Activated T-cell treated with anti-CD3 and anti-CD28 coated beads for 24 hours (primary cell): ENCODE measurements at places on chromosomes 13 and 19.
A peak's percentile ranks its signal among the peaks of the same experiment; 100 is the strongest.

DNA sequence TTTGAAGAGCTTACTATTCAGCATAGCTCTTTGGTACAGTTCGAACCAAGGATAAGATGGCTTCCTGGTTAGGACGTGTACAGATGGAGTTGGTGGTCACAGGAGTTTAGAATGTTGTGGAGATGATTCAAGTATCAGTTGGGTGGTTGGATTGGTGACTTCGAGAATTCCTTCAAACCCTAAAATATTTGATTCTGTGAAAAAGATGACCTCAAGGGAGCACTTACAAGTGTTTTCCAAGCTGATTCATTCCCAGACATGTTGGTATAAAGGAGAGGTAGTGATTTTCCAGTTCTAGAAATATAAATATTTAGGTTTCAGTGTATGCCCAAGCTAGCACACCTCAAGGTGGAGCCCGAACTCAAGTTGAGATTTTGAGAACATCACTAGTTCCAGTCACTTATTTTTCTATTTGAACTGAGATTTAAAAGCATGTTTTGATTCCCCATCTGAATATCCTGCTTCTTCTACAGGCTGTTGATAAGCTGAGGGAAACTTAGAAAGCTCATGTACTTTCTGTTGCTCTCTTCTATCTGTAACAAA, 306.1 kb downstream of the DCT start:
- no peak for DNase-seq

GRCh38 chr19:17847538-17848366, at the start of gene JAK3:
Gene JAK3 (minus strand): TSS chr19:17847982. CDS start chr19:17844417, 3,565 bp downstream.
- peak; percentile 86 for DNase-seq

GRCh38 chr13:40342901-40343300, 323.5 kb downstream of the FOXO1 start:
- no peak for DNase-seq

GRCh38 chr19:18905058-18905456, 9.1 kb upstream of the CERS1 start:
- no peak for DNase-seq

GRCh38 chr19:6800991-6801484, 28.5 kb downstream of the VAV1 start:
- DNase-seq: no peak

DNA sequence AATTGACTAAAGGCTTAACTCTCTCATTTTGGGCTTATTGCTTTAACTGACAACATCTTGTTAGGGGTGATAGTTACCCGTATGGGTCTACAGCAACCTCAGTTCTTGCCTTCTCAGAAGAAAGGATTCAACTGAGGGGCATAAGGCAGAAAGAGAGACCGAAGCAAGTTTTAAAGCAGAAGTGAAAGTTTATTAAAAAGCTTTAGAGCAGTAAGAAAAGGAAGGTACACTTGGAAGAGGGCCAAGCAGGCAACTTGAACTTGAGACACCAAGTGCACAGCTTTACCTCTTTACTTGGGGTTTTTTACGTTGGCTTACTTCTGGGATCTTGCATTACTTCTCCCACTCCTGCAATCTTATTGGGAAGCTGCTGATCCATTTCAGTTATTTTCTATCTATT, 246.9 kb upstream of the PRR20A start:
- DNase-seq: no peak

DNA sequence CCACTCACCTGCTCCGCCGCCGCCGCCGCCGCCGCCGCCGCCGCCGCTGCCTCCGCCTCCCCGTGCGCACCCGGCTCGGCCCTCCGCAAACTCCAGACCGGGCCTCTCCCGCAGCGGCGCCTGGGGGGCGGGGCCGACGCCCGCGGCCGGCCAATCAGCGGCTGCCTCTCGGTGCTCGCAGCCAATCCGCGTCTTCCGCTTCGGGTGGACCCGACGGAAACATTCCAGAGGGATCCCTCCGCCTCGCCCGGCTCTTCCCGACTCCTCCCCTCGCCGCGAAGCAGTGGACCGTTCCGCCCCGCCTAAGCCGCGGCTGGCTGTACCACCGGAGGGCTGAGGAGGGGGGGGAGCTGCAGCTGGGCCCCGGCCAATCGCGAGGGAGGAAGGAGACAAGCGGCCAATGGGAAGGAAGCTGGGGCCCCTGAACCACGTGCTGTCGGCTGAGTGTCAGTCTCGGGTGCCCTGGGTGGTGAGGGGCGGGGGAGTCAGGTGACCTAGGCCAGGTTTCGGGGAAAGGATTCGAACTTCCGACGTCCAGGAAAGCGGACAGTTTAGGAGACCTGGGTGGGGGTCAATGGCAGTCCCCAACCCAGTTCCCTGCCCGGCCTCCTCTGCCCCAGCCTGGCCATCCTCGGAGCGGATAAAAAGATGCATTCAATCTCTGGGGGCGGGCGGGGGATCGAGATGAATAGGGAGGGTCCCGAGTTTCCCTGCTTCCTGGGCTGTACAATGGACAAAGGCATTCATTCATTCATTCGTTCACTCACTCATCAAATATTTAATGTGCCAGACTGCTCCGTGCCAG, at the start of gene GIPC1:
TSS of gene GIPC1 (minus strand) at position 99 of the 805 bp plus-strand sequence. CDS start 13,151 bp downstream, outside the sequence.
- DNase-seq: peak; percentile 79

- no peak for DNase-seq
Measured at GRCh38 chr19:54128441-54128725, 9.2 kb upstream of the CNOT3 start.

DNA sequence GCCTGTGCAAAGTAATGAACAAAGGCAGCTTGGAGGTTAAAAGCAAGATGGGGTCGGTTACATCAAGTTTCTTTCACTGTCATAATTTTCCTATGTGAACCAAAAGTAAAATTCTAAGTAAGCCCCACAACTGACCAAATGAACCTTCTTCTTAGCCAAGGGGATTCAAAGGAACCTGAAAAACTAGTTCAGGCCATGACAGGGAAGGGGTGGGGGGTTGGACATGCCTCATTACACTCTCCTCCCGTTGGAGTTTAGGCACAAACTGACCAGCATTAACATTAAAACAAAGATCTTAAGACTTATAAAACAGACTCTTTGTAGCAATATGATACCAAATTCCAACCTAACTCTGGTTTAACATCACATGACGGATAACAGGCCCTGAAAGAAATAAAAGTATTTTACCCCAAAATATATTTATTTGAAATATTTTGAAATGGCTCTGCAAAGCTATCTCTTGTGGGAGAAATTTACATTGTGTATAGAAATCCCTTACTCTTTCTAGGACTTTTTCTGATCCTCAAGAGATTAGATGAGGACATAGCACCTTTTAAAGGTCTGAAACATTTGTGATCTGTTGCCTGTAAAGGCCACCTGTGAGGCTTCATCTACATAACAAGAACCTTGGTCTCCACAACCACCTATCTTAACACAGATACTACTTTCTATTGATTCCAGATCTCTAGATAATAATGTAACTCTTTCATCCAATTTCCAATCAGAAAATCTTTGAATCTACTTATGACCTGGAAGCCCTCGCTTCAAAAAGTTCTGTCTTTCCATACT, 1829.0 kb upstream of the MIR17HG start:
- no peak for DNase-seq

DNA sequence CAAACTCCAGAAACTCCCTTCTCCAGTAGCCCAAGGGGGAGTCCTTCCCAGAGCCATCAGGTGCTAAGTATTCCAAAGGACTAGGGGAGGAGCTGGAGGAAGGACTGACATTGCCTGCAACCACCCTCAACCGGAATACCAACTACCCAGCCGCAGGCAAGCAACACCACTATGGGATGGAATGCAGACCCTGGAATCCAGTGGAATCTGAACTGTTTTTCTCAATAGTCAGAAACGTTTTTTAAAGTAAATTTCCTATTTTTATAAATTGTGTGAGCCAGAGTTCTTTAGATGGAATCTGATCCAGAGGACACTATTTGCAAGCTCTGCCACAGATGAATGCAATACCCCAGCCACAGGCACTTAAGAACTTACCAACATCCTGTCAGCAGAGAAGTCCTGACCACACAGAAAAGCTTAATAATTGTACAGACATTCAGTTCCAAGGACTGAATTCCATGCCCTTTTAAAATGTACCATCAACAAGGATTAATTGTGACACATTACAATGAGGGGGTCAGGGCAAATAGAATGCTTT, 92.1 kb downstream of the USP12 start:
- DNase-seq: no peak

DNA sequence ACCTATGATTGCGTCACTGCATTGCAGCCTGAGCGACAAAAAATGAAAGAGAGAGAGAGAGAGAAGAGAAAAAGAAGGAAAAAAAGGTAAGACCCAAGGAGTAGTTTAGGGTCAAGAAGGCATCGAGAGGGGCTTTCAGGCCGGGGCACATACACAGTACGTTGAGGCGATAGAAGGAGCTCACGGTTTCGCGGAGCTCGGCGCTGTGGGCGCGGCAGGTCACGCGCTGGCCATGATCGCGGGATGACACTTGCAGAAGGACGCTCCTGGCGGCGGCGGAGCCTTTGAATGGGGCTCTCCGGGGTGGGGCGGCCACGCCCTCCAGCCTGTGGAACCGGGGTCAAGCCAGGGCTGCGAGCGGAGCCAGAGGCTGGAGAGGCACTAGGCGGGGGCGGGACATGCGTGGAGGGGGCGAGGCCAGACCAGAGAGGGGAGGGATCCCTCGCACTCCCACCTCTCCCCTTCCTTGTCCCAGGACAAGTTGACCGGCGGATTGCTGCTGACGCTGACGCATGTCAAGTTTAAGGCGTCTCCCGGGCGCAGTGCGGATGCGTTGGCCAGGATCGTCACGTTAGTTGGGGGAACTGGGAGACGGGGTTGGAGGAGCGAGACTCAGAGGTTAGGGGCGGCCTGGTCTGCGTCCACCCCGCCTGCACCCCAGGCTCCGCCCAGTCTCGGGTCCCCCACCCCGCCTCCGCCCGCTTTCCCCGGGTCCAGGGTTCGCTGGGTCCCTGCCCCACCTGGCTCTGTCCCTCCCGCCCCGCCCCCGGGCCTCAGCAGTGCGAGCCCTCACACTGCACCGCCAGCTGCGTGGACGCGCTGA, 6.9 kb downstream of the NPHS1 start:
- no peak for DNase-seq

DNA sequence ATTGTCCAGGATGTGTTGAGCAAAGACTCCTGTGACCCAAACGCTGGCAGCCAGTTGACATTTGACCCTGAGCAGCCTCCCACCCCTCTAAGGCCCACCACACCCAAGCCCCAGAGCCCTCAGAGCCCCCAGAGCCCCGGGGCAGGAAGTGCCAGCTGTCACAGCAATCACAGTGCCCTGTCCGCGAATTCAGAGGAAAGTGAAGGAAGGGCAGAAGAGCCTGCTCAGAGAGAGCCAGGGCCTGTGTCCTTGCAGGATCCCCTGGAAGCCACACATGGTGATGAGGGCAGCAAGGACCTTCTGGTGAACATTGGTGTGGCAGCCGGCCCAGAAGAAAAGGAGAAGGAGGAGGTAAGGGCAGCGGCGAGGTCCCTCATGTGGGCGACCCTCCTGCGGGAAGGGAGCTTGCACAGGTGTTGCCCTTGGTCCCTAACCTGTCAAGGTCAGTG, 63.7 kb downstream of the SPATA13 start:
- no peak for DNase-seq

DNA sequence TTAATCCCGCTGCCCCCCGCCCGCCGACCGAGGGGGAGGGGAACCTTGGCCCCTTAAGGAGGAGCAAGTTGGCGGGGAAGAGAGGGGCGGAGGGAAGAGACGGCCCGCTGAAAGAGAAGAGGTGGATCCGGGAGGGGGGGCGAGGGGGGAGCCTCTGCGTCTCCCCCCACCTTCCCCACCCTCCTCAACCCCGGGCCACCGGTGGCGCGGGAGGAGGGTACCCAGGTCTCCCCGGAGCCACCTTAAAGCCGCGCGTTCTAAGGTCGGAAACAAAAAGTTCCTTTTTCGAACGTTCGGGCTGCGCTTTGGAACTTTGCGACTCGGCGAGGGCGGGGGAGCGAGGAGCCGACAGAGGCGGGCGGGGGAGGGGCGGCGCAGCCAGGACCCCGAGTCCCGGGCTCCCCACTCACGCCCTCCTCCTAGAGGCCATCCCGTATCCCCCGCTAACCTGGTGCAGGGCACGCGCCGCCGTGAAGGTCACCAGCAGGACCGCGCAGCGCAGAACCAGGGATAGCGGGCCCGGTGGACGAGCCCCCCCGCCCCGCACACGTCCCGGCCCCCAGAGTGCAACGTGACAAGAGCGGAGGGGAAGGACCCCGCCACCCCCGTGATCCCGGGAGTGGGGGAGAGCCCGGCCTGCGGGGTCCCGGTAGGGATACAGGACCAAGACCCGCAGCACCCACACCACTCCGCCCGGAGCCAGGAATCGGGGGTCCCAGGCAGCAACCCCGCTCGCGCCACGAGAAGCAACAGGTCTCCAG, 659 bp downstream of the ERF start:
- DNase-seq: peak; percentile 73

GRCh38 chr19:57664269-57665127, 4.2 kb upstream of the ZSCAN4 start:
- no peak for DNase-seq
